ENCODE measurements at places on chromosomes 7 and 10.

DNA sequence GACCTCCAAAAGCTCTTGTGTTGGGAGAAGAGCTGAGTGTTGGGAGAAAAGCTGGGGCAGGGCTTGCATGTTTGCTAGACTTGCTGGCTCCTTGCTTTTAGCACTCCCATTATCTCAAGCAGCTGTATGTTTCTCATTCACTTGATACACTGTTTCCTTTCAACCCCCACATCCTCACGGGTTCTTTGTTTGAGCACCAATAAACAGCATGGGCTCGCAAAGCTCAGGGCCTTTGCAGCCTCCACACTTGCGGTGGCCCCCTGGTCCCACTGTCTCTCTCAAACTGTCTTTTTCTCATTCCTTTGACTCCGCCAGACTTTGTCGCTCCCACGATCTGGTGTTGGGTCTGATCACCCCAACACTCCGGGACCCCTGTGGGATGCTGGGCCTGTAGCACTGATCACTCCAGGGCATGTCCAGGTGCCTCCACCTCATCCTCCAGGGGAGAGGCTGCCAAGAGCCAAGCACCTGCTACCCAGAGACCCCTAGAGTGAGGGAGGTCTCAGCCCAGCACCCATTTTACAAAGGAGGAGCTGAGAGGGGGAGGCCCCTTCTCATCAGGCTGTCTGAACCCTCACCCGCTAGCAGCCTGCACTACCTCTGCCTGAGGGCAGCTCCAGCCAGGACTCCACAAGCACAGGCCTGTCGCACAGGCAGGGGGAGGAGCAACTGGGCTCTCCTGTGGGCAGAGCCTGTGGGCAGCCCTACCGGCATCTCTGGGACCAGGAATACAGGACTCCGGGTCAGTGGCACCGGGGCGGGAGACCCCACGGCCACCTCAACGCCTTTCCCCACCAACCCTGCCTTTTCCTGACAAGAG is 49.1 kb upstream of the MSMB start:
- no peak for DNase-seq

DNA sequence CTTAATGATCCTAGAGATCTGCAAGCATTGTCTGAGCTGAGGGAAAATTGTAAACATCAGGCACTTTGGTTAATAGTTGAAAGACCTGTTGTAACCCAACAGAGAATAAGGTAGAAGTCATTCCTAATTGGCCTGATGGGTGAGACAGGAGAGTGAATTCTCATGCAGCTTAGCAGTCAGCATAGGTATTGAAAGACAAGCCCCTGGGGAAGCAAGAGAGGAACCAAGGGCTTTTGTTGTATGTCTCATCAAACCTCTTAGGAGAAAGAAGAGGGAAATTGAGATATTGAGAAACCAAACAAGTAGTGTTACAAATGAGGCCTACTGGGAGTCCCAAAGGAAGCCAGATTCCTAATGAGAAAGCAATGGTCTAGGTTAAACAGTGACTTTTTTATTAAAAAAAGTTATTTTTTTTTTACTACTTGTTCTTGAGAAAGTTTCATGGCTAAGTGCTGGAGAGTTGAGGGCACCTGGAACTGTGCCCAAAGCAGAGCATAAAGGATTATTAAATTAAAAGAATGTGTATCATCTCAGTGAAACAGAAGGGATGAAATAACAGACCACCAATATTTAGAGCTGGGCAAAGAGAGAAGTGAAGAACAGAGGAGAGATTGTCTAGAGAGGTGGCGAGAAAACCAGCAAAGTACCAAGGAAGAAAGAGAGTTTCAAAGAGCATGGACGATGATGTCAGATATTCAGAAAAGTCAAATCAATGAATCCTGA is 168.9 kb downstream of the CDK14 start:
- no peak for DNase-seq

DNA sequence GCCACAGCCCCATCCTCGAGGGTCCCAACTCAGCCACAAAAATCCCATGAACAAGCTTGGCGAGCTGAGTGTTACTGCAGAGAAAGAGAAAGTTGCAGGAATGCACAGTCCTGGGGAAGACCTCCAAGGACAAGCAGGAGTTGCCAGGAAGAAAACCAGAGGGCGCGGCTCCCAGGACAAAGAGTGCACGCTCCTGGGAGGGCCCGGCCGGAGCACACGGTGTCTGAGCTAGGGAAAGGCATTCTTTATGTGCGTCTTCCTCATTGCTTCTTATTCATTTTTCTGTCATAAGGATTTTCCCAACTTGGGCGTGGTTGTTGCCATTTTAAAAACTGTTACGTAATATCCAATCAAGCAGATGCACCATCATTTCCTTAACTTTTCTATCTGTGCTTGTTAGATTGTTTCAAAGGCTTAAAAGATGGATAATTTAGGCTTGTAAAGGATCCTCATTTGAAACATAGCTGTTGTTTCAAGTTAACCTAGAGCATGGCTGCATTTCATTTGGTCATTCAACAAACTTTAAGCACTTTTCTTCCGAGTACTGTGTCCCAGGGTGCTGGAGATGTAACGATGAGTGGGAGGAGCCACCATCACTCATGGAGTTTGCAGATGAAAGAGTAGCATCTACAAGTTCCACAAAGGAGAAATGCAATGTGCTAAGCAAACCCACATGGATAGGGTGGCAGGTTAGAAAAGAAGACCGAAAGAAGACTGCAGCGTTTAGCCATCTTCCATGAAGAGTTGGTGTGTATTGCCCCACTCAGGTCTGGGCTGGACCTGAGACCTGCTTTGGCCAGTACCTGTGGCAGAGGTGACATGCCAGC is 5.6 kb upstream of the CNPY1 start:
- no peak for DNase-seq

DNA sequence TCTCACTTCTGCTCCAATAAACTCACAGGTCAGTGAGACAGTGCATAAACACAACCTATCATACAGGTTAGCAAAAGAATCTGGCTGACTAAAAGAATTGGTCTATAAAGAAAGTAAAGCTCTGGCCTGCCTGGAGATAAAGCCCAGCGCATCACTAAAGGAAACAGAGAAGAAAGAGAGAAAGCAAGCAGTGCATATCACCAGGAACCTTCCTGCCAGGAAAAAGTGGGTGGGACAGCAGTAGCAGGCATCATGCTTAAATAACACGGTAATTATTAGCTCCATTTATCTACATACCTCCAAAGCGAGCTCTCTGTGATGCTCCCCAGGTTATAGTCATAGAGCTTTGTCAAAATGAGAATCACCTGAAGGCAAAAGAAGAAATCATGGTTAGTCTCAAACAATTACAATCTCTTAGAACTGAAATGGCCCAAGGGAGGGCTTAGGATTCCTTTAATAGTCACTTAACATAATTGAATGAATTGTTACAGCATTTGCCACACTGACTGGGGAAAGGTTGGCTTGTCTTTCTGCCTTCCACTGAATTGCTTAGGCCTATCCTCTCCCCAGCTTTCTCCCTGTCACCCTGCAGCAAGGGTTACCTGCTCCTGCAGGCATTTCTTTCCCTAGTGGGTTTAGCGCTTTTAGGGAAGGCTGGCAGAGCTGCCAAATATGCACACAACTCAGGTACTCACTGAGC is 208.1 kb downstream of the SORCS1 start:
- DNase-seq, result no peak

DNA sequence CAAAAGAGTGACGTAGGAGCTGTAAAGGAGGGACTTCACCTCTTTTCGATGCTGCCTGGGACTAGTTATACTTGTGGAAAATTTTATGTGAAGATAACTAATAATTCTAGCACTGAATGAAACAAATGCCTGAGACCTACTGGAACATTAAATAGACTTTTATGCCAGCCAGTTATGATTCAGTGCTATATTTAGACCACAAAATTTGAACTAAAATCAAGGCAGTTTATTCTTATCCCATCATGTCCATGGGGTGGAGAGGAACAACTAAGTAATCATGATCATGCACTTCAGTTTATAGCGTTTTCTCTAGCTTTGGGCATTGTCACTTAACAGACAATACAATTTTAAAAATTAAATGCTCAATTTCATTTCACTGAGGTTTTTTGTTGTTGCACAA is 76.7 kb downstream of the ZEB1 start:
- DNase-seq, result no peak

- DNase-seq, result no peak
These were observed 17.0 kb downstream of the GOLGA7B start for GRCh38 chr10:97866524-97867219.

DNA sequence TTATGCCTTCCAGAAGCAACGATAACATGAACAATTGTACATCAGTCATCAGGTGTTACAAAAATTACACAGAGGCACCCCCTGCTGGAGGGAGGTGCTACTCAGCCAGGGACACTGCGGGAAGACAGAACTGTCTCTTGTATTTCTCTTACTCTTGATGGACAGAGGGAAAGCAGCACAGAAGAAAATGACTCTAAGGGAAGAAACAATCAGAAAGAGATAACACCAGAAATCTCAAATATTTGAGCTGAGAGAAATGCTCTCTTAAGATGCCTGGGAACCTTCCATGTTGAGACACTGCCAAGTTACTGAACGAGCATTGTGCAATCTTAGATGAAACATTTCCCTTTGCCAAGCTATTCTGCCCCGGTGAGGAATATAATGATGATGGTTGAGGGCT is 227.6 kb upstream of the NPSR1 start:
- peak; percentile 5 for DNase-seq

GRCh38 chr7:24042028-24042427 is 242.0 kb upstream of the NPY start:
- DNase-seq, result no peak

DNA sequence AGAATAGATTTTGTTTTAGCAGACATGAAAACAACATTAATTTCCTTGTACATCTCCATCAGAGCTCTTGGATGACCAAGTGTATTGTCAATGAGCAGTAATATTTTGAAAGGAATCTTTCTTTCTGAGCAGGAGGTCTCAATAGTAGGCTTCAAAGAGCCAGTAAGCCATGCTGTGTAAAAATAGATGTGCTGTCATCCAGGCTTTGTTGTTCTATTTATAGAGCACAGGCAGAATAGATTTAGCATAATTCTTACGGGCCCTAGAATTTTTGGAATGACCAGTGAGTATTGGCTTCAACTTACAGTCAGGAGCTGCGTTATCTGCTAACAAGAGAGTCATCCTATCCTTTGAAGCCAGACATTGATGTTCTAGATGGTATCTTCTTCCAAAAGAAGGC is 19.0 kb downstream of the MINPP1 start:
- no peak for DNase-seq
